ENCODE measurements at places on chromosomes 5 and 9.
A peak's percentile ranks its signal among the peaks of the same experiment; 100 is the strongest.

GRCh38 chr5:136208916-136209315 is 16.0 kb upstream of the SMIM32 start:
- DNase-seq, result no peak

GRCh38 chr5:90472783-90473395 is 1.7 kb downstream of the MBLAC2 start:
- DNase-seq, result no peak

DNA sequence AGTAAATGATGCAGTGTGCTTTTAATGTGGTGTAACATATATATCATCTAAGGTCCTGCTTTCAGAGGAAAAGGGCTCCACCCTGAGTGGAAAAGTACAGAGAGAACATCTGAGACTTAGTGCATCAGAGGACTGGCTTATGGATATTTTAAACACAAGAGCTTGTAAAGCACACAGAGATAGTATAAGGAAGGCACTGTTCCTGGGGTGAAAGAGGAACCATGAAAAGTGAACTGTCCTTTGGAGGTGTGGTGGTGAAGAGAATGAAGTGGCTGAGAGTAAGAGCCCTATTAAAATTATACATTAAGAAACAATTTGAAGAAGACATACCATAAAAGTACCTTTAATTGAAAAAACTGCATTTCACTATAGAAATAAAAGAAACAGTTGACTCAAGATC is 68.9 kb downstream of the CSF2 start:
- no peak for DNase-seq

DNA sequence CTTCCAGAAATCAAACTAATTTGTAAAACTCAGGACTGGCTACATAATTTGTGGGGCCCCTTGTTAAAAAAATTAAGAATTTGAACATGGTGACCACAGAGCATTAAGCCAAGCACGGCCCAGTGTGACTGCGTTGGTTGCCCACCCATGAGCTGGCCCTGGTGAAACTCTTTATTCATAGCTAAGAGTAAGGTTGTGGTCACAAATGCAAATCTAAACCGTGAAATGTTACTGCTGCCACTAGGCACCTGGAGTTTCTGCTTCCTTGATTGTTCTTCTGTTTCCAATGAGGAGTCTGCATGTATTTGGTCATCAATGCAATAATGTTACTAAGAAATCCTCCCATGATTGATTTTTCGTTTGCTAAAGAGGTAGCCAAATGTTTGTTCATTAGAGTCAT is 4.2 kb downstream of the GCNT1 start:
- DNase-seq, result no peak

- peak; percentile 35 for DNase-seq
Measured at GRCh38 chr9:81560851-81561732, 128.3 kb downstream of the TLE1 start.

GRCh38 chr5:107464416-107464815 is 206.3 kb downstream of the EFNA5 start:
- DNase-seq, result no peak

GRCh38 chr5:174400461-174400860 is 323.9 kb upstream of the MSX2 start:
- DNase-seq, result no peak

DNA sequence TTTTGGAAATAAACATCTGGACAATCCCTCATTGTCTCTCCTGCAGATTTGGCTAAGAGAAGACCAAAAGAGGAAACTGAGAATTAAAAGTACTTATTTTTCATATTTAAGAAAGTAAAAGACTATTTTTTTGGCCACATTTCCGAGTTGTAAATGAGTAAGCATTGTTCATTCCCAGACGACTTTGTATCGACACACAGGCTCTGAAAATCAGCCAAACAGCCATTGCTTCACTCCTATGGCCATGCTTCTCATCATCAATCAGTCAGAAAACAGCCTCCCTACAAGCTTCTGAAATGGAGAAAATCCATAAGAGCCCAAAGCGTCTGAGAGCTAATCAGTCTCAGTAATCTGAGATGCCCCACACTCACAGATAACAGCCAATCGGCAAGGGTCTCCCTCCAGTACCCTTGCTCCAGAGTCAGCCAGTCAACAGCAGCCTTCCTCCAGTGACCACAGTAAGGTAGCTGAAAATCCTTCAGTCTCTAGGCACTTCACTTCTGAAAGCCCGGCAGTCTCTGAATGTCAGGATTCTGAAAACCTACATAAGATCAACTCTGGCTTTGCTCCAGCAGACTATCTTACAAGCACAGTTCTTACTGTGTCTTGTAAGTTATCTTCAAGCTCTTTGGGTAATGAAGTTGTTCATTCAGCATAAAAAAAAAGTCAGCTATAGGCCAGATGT is 30.9 kb downstream of the CDO1 start:
- DNase-seq, result no peak

DNA sequence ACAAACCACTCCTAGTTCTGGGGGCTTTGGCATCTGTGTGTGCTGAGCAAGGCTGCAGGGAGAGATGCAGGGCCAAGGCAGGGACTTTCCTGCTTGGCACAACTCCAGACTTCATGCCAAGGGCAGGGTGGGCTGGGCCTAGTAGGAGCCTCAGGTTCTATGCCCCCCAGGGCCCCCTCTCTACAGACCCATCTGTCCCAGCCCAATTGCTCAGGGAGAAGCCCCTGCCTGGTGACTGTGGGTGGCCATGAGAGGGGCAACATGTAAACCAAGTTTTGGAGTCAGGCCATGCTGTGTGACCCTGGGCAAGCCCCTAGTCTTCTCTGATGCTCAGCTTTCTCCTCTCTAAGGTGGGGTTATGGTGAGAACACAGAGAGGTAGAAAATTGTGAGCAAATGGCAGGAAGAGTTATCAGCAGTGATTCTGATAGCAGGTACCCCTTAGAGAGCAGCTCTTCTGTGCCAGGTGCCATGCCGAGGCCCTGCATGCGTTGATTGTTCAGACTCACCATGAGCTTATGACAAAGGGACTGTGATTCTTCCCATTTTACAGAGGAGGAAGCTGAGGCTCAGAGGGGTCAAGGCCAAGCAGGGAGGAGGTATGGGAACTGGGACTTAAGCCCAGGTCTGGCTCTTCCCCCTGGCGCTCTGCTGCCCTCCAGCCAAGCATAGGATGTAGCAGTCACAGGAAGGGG is 5.2 kb downstream of the OLFML2A start:
- no peak for DNase-seq

GRCh38 chr5:168346417-168346816 is 55.0 kb downstream of the WWC1 start:
- no peak for DNase-seq

- peak; percentile 53 for DNase-seq
Measured at GRCh38 chr9:130433168-130433946, 11.4 kb upstream of the ASS1 start.

DNA sequence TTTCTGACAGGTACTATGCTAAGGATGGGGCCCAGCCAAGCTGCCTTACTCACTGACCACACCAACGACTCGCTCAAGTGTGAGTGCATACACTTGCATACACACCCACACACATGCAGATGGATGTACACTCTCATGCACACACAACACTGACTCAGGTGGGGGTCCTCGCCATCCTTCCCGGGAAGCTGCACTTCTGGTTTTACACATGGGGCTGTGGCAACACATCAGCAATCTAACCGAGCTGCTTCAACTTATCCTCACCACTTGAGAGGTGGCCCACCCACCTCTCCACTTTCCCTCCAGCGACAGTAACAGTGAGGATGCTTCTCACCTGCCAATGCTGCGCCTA is 67.2 kb upstream of the SLC25A51 start:
- DNase-seq, result no peak

DNA sequence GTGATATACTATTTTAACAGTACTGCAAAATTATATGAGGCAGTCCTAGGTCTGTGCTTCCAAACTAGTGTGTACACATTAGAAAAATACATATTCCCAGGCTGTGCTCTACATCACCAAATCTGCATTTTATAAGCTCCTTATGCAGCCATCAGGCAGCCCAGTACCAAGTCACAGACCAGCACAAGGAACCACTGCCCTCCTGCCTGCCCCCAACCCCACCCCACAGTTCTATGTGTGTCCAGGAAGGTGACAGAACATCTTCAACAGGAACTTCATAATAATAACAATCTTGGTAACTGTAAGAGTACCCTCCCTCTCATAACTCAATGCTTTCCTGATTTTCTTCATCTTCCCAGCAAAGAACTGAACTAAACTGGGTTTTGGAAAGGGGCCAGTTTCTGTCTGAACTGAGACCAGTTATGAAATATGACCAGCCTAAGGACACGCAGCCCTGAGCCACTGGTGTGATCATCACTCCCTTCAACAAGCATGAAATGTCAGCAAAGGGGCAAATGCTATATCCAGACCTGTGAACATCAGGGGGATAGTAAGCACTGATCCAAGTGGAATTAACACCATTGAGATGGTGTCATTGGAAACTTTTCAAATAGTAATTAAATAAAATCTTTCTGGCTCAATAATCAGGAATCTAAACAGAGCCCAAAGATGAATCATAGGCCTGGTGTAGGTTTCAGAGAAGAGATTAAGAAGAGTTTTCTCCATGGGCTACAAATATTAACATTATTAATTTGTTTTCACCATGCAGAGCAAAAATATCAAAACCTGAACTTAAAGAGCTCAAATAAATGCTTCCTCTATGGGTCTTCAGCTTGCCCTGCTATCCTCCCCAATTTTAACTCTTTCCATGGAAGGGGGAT is 82.1 kb downstream of the DPYSL3 start:
- DNase-seq, result peak; percentile 76

DNA sequence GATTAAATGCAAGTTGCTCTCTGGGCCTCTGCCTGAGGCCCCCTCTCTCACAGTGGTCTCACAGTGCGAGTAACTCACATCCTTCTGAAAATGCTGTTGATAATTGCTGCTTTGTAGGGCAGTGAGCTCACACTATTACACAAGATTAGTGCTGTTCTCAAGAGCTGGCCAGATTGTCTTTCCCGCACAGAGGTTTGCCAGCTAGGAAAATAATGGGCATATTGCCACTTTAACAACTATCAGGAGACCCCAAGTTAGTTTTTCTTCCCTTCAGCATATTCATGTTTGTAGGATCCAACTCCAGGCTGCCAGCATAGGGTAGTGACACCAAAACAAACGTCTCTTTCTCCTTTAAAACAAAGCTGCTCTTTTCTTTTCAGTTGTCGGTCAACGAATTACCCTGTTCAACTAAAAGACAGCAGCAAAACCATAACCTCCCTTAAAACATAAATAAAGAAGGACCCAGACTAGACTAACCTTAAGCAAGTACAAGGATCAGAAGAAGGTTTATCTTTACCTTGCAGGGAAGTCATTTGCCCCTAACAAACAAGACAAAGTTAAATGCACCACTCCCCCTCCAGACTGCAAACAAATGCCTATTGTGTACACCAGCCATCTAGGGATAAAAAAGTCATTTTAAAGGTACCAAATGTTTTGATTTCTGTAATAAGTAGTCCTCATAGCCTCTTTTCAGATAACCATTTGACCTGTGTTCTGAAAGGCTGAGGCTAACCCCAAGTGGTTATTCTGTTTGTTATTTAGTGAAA is 91.4 kb downstream of the VCAN start:
- peak; percentile 65 for DNase-seq

- DNase-seq, result no peak
Measured at GRCh38 chr5:148750614-148751013, 75.8 kb upstream of the ADRB2 start.

GRCh38 chr5:158522776-158523175 is 576.9 kb downstream of the EBF1 start:
- no peak for DNase-seq

DNA sequence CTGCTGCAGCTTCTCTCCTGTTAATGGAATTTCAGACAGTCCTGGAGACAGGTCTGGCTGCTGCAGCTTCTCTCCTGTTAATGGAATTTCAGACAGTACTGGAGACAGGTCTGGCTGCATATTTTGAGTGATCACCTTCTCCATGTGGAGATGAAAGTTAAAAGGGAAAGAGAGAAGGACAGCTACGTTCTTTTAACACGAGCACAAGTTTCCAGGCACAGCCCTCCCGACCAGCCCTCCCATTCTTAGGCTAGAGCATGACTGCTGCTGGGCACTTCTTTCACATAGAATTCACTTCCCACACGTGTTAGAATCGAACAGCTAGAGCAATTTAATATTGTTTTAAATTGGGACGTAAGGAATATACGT is 133.3 kb upstream of the DMRT1 start:
- DNase-seq, result no peak

GRCh38 chr5:14684757-14685156 is 20.2 kb downstream of the OTULIN start:
- DNase-seq, result no peak

DNA sequence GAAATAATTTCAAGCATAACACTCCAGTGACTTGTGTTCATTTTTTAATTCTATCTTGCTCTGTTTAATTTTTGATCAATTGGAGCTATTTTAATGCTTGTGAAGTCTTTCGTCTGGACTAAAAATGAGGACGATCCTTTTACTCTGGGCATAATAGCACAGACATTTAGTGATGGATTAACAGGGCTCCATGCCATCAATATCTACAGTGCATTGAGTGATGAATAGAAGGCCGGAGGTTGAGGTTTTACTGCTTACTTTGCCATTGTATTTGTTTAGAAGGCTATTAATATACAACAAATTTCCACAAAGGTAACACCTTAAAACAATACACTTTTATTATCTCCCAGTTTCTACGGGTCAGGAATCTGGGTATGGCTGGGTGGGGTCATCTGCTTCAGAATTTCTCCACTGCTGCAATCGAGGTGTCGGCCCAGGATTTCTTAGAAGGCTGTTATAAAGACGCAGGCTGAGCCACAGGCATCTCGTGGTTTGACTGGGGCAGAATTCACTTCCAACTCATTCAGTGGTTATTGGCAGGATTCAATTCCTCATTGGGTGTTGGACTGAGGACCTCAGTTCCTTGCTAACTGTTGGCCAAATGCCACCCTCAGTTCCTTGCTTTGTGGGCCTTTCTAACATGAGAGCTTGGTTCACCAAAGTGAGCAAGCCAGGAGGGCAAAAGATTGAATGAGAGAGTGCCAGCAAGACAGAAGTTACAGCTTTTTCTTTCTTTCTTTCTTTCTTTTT is 265.4 kb upstream of the VLDLR start:
- DNase-seq, result peak; percentile 54

DNA sequence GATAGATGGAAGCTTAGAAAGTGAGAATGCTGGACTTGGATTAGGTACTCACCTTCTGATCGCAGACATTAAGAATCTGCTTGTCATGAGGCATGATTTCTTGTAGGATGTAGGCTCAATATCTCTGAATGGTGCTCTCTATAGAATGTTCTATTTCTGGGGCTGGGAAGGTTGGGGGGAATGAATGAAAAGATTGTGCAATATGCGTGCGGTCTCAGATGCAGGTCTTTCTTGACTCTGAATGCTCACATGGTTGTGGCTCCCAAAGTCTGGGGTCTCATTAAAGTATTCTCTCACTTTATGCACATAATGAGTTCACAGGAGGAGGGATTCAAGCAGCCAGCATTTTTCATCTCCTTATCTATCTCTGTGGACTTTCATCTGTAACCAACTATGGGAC is 482.0 kb upstream of the CD180 start:
- no peak for DNase-seq

- DNase-seq, result no peak
Measured at GRCh38 chr5:66993448-66993847, 203.2 kb downstream of the CD180 start.

DNA sequence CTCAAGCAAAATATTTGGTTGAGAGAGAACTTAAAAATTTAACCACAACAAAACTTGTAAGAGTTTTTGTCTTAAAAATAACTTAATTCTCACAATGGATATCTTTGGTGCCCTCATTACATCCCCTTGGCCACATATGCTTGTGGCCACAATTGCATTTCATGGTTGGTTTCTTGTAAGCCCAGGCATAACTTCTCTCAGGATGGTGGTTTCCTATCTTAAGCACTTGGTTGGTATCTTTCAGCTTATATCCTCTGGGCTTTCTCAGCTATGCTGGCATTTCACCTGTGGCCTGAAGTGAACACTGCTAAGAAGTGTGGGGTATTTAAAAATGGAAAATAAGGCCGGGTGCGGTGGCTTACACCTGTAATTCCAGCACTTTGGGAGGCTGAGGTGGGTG is 212.4 kb upstream of the MEF2C start:
- no peak for DNase-seq

GRCh38 chr9:119164716-119165115 is 204.5 kb downstream of the BRINP1 start:
- DNase-seq, result no peak
